ENCODE measurements at places on chromosomes 1 and 21.

- H3K4me3 ChIP-seq, result no peak overlapping the region
- no peak for DNase-seq
- no peaks in the 10 kb centered on the region for H3K27me3 ChIP-seq
- no peaks in the 10 kb centered on the region for H3K4me1 ChIP-seq
- H3K27ac ChIP-seq, result no peak overlapping the region
- H3K36me3 ChIP-seq, result no peaks in the 10 kb centered on the region
These were observed 54.6 kb downstream of the STXBP3 start for GRCh38 chr1:108801101-108801500.

DNA sequence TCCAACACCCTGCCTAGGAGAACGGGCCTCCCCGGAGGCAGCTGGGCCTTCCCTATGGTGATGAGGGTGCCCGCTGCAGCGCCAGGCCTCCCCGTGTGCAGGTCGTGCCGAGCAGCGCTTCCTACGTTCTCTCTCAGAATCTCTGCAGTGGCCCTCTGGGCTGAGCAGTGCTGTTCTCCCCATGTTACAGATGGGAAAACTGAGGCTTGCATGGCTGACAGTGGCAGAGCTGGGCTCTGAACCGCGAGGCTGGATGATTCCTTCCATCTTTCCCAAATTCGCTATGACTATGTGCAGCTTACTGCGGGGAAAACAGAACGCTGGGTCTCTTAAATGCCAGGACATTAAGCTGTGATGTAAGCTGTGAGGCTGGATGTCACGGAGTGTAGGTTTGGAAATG is 8.9 kb downstream of the KLHL21 start:
- no peaks in the 10 kb centered on the region for H3K27me3 ChIP-seq
- no peak overlapping the region for H3K27ac ChIP-seq
- no peak overlapping the region for H3K4me3 ChIP-seq
- DNase-seq, result no peak
- H3K36me3 ChIP-seq, result peaks cover 32% of the 10 kb centered on the region
- H3K4me1 ChIP-seq, result no peaks in the 10 kb centered on the region

DNA sequence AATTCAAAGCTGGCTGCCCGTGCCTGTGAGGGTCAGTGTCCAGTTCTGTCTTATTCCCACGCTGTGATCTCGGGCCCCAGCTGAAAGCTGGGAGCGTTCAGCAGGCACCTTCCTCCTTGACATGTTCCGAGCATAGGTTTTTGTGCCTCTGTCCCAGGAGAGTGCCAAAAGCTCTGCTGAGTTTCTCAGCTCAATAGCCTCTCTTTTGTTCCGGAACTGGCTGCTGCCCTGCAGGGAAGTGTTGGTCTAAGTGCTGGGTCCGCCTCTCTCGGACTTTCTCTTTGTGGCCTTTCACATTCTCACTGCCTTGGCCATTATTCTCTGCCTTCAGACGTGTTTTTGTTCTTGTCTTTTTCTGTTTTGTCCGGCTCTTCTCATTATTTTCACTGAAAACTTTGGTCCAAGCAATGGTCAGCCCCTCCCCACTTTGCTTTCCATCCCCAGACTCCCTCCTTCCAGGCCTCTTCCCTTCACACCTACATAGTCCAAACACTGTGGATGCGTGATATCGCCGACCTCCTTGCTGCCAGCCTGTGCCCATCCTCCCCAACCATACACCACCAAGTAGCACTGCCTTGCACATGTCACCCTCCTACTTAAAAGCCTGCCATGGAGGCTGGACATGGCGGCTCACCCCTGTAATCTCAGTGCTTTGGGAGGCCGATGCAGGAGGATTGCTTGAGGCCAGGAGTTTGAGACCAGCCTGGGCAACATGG is 233.8 kb downstream of the RHOU start:
- H3K27ac ChIP-seq, result no peak overlapping the region
- no peaks in the 10 kb centered on the region for H3K36me3 ChIP-seq
- H3K4me1 ChIP-seq, result peaks cover 6% of the 10 kb centered on the region
- DNase-seq, result no peak
- H3K4me3 ChIP-seq, result no peak overlapping the region

DNA sequence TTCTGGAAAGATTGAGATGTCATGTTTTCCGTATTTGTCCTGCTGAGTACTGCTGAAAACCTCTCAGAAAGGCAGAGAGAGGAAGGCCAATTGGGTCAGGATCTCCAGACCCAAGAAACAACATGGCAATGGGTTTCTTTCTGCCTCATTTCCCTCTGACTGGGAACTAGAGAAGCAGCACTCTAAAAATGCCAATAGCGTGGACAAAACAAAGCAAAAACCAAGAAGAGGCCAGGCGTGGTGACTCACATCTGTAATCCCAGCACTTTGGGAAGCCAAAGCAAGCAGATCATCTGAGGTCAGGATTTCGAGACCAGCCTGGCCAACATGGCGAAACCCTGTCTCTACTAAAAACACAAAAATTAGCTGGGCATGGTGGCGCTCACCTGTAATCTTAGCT is 18.3 kb downstream of the TNFRSF9 start:
- no peaks in the 10 kb centered on the region for H3K27me3 ChIP-seq
- H3K36me3 ChIP-seq, result no peaks in the 10 kb centered on the region
- no peaks in the 10 kb centered on the region for H3K4me1 ChIP-seq
- no peak for DNase-seq

DNA sequence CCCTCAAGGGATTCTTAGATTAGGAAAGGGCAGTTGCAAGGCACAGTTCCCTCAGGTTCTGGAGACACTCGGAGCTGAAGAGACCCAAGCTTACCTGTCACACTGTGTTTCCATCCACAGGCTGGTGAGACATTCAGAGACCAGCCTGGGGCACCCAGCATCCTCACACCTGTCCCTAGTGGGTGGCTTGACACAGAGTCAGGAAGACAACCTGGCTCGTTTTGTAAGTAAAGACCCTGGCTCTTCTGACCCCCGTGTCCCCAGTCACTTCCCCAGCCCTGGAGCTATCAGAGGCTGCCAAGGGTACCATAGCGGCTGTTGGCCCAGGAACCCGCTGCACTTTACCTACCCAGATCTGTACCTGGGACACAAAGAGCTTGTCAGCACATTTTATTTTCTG is 409.8 kb downstream of the MATN1 start:
- H3K36me3 ChIP-seq, result no peaks in the 10 kb centered on the region
- H3K4me1 ChIP-seq, result peaks cover 3% of the 10 kb centered on the region
- no peak overlapping the region for H3K4me3 ChIP-seq

DNA sequence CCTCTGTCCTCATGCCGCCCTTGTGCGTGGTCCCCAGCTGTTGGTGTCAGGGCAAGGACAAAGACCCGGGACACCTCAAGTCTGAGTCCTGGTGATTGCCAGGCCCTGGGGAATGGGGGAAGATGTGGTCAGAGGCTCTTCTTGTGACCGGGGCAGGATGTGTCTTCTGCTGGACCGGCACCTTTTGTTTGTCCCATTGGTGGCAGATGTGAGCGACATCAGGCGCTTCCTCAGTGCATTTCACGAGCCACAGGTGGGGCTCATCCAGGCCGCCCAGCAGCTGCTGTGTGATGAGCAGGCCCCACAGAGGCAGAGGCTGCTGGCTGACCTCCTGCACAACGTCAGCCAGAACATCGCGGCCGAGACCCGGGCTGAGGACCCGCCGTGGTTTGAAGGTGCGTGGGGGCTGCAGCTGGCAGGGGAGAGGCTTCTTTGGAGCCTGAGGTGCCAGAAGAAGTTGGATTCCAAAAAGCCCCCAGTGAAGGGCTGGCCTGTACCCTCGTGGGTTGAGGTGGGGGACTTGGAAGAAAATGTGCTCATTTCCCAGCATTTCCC is 8.4 kb downstream of the DFFB start:
- H3K36me3 ChIP-seq, result peaks cover 3% of the 10 kb centered on the region
- DNase-seq, result no peak
- no peaks in the 10 kb centered on the region for H3K27me3 ChIP-seq
- no peaks in the 10 kb centered on the region for H3K4me1 ChIP-seq
- H3K4me3 ChIP-seq, result no peak overlapping the region

- no peak overlapping the region for H3K27ac ChIP-seq
- no peaks in the 10 kb centered on the region for H3K4me1 ChIP-seq
- H3K27me3 ChIP-seq, result no peaks in the 10 kb centered on the region
These were observed 6.2 kb upstream of the ERICH3 start for GRCh38 chr1:74679811-74680210.

- H3K36me3 ChIP-seq, result no peaks in the 10 kb centered on the region
- peaks cover 9% of the 10 kb centered on the region for H3K4me1 ChIP-seq
- no peak for DNase-seq
- H3K4me3 ChIP-seq, result peak within 1 kb of the TSS; percentile 67
These were observed at the start of gene HTR1D for GRCh38 chr1:23217421-23218115. Gene HTR1D, minus strand, starts transcription at chr1:23217502. Its CDS starts 23,283 bp downstream, at chr1:23194219.

- no peak overlapping the region for H3K27ac ChIP-seq
- no peaks in the 10 kb centered on the region for H3K36me3 ChIP-seq
- H3K4me3 ChIP-seq, result no peak overlapping the region
These were observed 99.1 kb downstream of the BEND5 start for GRCh38 chr1:48677306-48678287.
